ENCODE measurements at places on chromosomes 5 and 9.

DNA sequence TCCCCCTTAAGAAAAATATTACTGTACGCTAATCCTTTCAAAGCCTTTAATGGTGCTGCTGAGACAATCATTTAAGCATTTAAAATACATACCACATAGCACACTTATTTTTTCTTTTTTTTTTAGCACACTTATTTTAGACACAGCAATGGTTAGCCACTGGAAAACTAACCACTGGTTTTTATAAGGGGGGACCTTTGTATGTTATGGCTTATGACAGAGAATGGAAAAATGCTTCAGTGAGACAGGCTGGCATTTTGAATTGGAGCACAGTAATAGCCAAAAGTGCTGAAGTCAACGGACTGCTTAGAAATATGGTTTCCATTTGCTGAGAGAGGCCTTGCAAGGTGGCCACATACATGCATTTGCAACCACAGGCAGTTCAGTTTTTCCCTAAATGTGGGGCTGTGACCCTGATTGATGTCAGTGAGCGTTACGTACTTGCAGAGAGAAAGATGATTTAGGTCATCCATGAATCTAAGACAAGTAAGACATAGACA is 28.5 kb downstream of the AOPEP start:
- DNase-seq, result no peak

DNA sequence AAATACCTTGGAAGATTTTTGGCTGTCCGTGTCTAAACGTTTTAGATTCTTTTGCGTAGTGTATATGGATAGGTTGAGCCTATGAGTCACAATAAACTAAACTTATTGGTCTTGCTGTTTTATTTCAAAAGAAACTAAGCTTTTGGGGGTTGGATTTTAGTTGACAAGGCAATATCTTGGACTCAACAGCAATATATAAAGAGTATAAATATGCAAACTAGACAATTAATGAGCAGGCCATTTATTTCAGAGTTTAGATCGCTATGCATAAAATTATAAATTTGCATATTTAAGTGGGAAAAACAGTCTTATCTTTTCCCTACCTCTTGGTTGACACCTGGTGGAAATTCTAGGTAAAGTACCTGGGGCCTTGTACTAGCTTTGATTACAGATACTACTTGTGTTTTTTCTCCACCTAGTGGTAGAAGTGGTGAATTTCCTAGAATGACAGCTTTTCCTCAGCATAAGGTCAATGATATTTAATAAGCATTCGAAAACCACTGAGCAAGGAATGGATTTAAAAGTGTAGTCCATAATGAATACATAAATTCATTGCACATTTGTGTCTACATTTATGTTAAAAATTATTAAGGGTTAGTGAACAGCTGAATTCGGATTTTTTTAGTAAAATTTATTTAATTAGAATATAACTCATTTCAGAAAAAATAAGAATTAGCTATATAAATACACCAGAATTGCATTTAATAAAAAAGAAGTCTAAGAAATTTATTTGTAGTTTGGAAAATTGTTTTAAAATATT is 1.7 kb upstream of the ARRDC3 start:
- DNase-seq, result no peak

GRCh38 chr9:133791069-133791468 is 52.9 kb upstream of the SARDH start:
- DNase-seq, result no peak

GRCh38 chr9:3960661-3961144 is 339.2 kb downstream of the GLIS3 start:
- DNase-seq, result no peak

DNA sequence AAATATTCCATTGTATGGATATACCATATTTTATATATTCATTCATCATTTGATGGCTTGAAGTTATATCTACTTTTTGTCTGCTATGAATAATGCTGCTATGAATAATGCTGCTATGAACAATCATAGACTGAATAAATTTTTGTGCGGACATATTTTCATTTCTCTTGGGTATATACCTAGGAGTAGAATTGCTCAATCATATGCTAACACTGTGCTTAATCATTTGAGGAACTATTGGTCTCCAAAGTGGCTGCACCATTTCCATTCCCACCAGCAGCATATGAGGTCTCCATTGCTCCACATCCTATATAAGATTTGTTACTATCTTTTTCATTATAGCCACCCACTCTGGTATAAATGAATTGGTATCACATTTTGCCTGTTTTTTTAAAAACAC is 18.3 kb upstream of the TEK start:
- no peak for DNase-seq

DNA sequence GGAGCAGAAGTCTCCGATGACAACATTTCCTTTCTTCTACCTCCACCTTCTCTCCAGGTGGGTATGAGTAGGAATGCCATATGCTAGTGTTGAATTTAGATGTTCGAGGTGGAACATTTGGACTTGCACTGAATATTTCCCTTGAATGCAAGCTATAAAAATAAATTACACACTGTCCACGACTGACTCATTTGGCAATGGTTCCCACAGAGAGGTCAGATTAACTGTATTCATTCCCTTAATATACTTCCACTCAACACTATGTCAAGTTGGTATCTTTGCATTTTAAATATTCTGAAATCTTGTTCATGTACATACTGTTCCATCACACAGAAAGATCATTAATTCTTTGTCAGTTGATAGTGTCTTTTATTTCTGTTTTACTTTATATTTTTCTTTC is 222.6 kb upstream of the PIK3R1 start:
- DNase-seq, result no peak

DNA sequence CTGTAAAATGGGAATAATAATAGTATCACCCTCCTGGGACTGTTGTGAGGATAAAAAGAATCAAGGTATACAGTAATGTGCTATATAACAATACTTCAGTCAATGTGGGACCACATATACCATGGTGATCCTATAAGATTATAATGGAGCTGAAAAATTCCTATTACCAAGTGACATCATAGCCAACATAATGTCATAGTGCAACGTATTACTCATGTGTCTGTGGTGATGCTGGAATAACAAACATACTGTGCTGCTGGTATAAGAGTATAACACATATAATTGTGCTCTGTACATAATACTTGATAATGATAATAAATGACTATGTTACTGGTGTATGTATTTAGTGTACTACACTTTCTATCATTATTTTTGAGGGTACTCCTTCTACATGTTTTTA is 38.1 kb downstream of the LIFR start:
- no peak for DNase-seq

DNA sequence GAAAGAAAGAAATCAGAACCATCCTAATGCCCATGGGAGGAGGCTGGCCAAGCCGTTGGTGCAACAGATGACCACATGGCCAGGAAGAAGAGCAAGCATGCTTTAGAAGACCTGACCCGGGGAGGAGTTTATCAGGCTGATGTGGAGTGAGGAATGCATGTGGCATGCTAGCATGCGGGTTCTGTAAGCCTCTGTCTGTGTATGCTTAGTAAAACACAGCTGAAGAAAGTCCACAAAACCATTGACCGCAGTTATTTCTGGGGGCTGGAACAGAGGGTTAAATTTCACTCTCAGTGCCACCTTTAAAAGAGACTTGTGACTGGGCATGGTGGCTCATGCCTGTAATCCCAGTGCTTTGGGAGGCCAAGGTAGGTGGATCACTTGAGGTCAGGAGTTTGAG is 19.1 kb downstream of the GFI1B start:
- no peak for DNase-seq

DNA sequence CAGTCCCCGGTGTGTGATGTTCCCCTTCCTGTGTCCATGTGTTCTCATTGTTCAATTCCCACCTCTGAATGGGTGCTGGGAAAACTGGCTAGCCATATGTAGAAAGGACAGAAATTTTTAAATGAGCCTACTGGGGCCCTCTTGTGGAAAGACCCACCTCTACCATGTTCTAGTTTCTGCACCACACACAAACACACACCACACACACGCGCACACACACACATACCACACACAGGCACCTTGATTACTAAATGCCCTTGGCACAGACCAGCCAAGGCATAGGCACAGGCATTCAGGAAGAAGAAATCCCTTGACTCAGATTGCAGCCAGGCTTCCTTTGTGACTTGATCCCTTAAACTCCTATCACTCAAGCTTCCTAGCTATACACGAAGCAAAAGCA is 60.5 kb downstream of the SIL1 start:
- no peak for DNase-seq

- DNase-seq, result no peak
Observed at GRCh38 chr5:96626956-96627355, 35.2 kb upstream of the CAST start.

DNA sequence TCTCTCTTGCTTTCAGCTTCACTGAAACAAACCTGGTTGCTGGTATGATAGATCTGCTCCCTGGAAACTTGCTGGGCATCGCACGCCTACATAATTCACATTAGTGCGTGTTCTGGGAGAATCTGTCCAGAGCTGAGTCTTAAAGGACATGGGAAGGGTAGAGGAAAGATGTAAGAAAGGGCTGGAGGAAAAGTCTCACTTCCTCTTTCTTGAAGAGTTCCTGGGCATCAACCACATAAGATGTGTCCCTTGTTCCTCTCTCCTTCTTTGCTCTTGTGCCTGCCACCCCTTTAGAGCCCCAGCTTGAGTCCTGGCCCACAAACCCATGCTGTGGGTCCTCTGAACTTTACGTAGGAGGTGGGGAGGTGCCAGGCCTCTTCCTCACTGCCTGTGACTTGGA is 205.3 kb upstream of the PANK3 start:
- no peak for DNase-seq

GRCh38 chr5:67246108-67246507 is 49.5 kb upstream of the CD180 start:
- no peak for DNase-seq

GRCh38 chr5:177468685-177469628 is 4.5 kb downstream of the DBN1 start:
- DNase-seq, result no peak

DNA sequence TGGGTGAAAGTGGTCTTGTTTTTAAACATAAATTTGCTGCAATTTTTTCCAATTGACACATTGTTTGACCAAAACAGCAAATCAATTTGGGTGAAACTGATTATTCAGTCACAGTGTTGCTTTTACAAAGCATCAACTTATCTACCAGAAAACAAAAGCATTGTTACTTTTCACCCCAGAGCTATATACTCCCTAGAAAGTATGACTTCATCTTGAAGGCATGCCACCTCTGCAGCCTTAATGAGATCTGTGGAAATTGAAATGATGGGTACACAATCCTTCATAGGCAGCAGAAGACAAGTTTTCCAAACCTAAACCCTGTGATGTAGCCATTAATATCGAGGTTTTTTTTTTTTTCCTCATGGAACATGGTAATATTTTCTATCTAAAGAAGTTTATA is 615.9 kb downstream of the CHSY3 start:
- no peak for DNase-seq

DNA sequence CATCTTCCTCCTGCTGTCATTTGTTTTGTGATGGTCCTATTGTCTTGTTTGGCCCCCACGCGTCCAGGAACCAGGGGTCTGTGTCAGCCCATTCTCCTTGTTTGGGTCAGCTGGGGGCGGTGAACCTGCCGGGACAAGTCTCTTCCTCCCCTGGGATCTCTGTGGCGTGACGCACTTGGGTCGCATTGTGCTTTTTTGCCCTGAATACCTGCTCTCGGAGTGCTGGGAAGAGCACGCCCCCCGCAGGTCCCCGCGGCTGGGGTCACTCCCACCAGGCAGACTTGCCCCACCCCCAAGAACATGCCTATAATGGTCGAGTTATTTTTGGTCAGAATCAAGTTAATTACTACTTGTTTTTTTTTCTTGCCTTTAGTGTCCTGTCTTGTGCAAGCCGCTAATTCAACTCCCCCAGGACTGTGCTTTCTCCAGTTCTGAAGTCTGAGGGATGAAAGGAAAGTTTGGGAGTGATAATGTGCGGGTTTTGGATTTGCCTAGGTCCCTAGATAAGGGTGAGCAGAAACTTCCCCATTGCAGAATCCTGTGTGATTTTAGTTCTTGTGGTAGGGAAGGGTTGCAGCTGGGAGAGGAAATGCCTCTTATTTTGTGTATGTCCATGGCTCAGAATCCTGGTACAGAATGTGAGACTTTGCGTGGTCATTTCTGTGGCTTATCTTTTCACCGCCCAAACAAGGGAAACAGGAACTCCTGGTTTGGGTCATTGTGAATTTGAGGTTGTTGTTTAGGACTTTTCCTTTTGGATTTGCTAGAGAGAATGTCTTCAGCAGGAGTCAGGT is 789 bp downstream of the ACER2 start:
- DNase-seq, result no peak

DNA sequence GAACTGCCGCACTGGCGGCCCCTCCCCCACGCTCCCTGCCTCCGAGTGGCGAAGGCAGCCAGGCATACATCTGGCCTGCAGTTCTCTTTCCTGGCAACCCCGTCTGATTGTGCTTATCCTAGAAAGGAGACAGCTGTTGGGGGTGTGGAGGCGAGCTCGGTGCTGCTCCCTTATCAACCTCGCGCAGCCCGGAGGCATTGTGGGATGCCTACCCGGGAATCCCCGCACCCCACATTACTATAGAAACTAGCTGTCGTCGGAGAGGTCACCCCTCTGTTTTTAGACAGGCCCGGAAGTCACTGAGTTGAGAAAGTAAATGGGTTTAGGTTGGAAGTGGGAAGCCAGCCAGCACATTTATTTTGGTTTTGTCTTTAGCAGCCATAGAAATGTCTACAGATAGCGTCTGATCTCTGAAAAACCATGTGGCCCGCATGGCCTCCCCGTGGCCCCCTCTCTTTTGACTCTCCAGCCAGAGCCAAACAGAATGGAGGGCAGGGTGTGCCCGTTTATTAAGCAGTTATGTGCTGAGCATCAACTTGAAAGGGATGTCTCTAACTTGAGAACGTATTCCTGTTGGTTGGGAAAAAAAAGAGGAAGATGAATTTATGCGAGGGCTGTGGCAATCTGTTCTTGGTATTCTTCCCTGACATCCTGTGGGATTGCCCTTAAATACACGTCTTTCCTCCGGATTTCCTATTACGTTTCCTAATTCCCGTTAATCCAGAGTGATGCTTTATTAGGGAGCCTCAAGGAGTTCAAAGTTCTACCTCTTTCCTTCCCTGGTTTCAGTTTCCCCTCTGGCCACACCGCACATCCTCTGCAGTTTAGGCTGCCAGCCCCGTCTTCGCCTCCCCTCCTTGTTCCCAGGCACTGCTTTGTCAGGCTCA is 3.9 kb downstream of the STC2 start:
- no peak for DNase-seq

- DNase-seq, result no peak
Observed at GRCh38 chr9:35811381-35812024, 559 bp downstream of the SPAG8 start.

GRCh38 chr9:69574057-69574456 is 98.1 kb downstream of the APBA1 start:
- DNase-seq, result no peak

- DNase-seq, result no peak
Observed at GRCh38 chr9:128125580-128126354, 1.8 kb downstream of the PTGES2 start.

- DNase-seq, result no peak
Observed at GRCh38 chr9:132201139-132201538, 39.3 kb downstream of the NTNG2 start.

GRCh38 chr5:135208903-135209721 is 175.1 kb upstream of the PITX1 start:
- no peak for DNase-seq

GRCh38 chr9:114823441-114823840 is 17.6 kb upstream of the TNFSF15 start:
- DNase-seq, result no peak

Data from stimulated activated CD4-positive, alpha-beta T cell treated with anti-CD3 and anti-CD28 coated beads, Interleukin-12 subunit alpha, Interleukin-12 subunit beta, amount 100 ng/mL, for 48 hours (primary cell).